ENCODE measurements at places on chromosomes 7 and 10. TPM values are rescaled to one million over a fixed set of nuclear protein-coding genes. Genes with fewer than 3 reads are reported as not detected.

Gene CCL24
- total RNA-seq = 1.1 TPM

Gene PDE6C
- not detected for total RNA-seq

Gene C10orf67
- total RNA-seq = not detected

Gene ADIRF
- total RNA-seq = 688 TPM

Gene PHYHIPL
- total RNA-seq = 0.54 TPM

Gene GLI3
- total RNA-seq = 21.3 TPM

Data from aorta (tissue), 5 donors.